ENCODE measurements at places on chromosomes 2 and 18.

DNA sequence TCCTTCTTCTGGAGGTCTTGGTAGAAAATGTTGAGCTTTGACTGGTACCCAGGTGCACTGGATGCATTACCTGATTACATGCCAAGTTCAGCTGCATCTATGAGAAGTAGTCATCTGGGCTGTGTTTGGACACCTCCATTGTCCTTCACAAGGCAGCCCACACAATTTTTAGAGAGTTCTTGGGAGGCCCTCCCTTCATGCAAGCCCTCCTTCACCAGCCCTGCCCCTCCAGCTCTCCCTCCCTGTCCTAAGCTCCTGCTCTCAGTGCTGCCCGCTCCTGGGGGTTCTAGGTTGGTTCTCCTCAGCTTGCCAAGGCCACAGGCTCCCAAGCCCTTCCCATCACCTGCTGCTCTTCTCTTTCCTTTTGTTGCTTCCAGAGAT lies 148.7 kb downstream of the DYSF start:
- no peak for DNase-seq

- DNase-seq = peak; percentile 39
Observed at GRCh38 chr18:57839942-57840381, 36.8 kb upstream of the ATP8B1 start.

GRCh38 chr2:230885463-230886130 lies 20.9 kb downstream of the ITM2C start:
- DNase-seq = no peak

GRCh38 chr18:76873311-76873710 lies 51.0 kb downstream of the ZNF236 start:
- DNase-seq = no peak

DNA sequence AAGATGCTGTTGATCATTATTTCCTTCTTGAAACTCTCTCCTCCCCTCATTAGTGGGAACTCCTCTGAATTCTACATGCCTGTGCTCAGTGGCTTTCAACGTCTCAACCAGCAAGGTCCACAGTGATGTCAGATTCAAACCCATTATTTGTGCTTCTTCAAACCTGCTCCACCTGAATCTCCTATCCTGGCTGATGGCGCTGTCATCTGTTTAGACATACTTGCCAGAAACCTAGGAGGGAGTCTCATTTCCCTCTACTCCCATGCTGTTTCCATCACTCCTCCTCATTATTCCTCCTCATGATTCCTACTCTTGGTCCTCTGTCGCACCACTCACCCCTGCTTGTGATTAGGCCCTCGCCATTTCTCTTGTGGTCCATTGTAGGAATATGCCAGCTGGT lies 2.9 kb upstream of the LPIN2 start:
- no peak for DNase-seq

- no peak for DNase-seq
Observed at GRCh38 chr2:183935005-183935404, 663.3 kb upstream of the ZNF804A start.

Measured in SJCRH30 (cell line).